ENCODE measurements at places on chromosomes 12 and 14.

DNA sequence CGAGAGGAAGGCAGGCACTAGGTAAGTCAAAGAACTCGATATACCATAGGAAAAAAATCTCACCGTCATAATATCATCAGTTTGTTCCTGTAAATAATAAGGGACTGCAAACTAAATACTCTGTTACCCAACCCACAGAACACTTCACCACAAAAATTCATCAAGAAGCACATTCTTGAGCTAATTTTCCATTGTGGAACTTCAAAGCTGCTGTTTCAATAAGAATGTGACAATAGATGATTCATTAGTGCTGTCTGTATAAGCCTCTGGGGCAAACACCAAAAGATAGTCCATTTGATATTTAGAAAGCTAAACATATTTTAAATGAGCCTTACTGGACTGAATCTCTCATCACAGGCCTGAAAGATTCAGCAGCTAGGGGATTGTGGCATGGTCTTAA, 219.4 kb downstream of the KSR2 start:
- H3K27ac ChIP-seq: no peak overlapping the region
- DNase-seq: no peak
- H3K36me3 ChIP-seq: no peaks in the 10 kb centered on the region
- H3K4me1 ChIP-seq: no peaks in the 10 kb centered on the region
- no peak overlapping the region for H3K4me3 ChIP-seq

GRCh38 chr14:89613260-89614008, 196.4 kb upstream of the FOXN3 start:
- 0 out of 2 replicates have a peak, but pooled peaks cover 4% of the 10 kb centered on the region for H3K4me1 ChIP-seq
- no peak for DNase-seq
- no peak overlapping the region for H3K4me3 ChIP-seq

- H3K27ac ChIP-seq: no peak overlapping the region
- H3K36me3 ChIP-seq: no peaks in the 10 kb centered on the region
- H3K4me3 ChIP-seq: no peak overlapping the region
Observed at GRCh38 chr14:90811641-90812040, 4.6 kb downstream of the TTC7B start.

GRCh38 chr14:61254808-61255526, 26.2 kb downstream of the TMEM30B start:
- H3K36me3 ChIP-seq: no peaks in the 10 kb centered on the region
- no peak overlapping the region for H3K4me3 ChIP-seq
- no peak for DNase-seq
- no peak overlapping the region for H3K27ac ChIP-seq
- no peaks in the 10 kb centered on the region for H3K27me3 ChIP-seq

GRCh38 chr14:36683083-36683724, 21.5 kb downstream of the PAX9 start:
- peaks cover 35% of the 10 kb centered on the region for H3K4me1 ChIP-seq
- no peak overlapping the region for H3K4me3 ChIP-seq
- H3K36me3 ChIP-seq: peaks cover 8% of the 10 kb centered on the region
- H3K27ac ChIP-seq: peak overlapping the region; percentile 43
- H3K27me3 ChIP-seq: no peaks in the 10 kb centered on the region

DNA sequence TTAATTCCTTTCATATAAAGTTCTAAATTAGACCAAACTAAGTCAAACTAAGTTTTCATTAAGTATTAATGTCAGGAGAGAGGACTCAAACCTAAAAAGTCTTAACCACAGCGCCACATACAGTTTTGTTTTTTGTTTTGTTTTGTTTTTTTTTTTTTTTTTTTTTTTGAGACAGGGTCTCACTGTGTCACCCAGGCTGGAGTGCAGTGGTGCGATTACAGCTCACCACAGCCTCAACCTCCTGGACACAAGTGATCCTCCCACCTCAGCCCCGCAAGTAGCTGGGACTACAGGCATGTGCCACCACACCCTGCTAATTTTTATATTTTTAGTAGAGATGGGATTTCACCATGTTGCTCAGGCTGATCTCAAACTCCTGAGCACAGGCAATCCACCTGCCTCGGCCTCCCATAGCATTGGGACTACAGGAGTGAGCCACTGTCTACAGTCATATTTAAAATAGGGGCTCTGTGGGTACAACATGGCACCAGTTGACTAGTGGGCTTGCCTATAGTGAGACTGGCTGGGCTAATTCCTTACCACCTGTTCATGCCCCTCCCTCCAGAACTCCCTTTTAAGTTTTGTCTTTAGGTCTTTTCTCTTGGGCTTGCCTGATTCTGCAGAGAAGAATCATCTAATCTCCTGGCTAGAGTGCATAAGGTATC, 110.2 kb downstream of the PPP2R5E start:
- DNase-seq: no peak
- peaks cover 29% of the 10 kb centered on the region for H3K4me1 ChIP-seq
- no peak overlapping the region for H3K27ac ChIP-seq

DNA sequence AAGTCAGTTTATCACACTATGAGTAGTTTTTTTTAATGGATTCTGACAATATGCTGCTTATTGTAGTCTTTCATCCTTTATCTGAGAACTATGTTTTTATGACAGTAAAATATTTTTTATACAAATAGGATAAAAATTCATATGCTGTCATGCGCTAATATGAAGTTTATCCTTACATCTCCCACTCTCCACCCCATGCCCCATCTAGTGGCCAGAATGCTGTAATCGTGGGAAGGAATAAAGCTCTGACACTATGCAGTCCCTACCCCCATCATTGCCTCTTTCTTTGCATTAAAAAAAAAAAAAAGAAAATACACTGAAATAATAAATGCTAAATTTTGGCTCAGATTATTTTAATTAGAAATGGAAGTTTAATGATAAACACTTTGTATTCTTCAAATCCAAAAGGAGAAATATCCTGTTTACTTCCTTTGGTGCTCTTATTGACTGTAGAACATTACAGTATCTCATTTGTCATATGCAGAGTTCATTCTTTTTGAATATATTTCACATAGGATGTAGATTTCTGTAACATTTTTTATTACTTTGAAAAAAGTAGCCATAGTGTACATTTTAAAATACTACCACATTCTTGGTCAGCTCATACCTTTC, 145.9 kb upstream of the SLCO1C1 start:
- H3K4me1 ChIP-seq: no peaks in the 10 kb centered on the region
- no peaks in the 10 kb centered on the region for H3K36me3 ChIP-seq
- H3K4me3 ChIP-seq: no peak overlapping the region
- peak; percentile 48 for DNase-seq
- H3K27ac ChIP-seq: no peak overlapping the region
- 0 out of 2 replicates have a peak, but pooled peaks cover 4% of the 10 kb centered on the region for H3K27me3 ChIP-seq

DNA sequence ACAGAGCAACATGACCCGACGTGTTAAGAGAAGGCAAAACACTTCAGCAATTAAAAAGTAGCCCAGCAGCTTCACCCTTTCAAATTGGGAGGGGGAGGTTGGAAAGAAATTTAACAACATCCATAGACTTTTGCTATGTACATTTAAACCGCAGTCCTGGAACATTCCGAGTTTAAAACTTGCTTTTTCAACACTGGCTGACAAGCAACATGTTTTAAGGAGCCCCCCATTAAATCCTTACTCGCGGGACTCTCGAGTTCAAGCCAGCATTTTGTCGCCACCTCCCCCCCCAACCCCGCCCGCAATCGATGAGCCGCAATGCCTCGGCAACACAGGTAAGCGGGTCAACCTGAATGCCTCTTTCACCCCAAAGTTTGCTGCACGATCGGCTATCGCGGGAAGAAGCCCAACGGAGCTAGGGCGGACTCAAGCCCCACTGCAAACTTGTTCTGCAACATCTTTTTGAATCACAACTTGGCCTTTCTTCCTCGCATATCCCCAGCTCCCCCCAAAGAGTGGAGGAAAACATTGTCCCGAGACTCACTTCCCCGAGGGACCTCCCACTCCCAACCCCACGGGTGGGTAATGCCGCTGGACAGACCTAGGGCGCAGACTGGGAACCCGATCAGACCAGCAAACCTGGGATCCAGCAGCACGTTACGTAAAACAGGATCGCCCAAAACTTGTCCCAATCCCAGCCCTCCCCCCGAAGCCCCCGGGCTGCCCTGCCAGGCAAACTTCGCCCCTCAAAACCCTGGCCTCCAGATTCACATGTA, 777 bp downstream of the ZFP36L1 start:
- H3K4me1 ChIP-seq: peaks cover 45% of the 10 kb centered on the region
- DNase-seq: peak; percentile 45
- H3K27ac ChIP-seq: peak overlapping the region; percentile 97
- H3K4me3 ChIP-seq: peak overlapping the region; percentile 90

DNA sequence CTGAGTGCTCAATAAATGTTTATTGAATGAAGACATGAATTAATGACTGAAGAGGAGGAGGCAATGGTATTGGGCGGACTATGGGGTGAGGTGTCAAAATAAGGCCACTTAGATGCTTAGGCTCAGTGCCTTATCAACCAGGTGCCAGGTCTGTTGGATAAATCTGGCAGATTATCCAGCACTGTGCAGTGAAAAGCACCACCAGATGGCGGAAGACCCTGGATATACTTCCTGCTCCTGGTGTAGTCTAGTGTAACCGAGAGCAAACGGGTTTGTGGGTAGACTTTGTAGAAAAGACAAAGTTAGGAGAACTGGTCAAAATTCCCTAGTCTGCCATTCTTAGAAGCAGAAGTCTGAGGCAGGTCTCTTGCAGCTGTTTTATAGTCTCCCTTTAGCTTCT, 306.3 kb downstream of the ATP23 start:
- H3K4me3 ChIP-seq: no peak overlapping the region
- no peaks in the 10 kb centered on the region for H3K36me3 ChIP-seq
- no peaks in the 10 kb centered on the region for H3K27me3 ChIP-seq
- H3K4me1 ChIP-seq: no peaks in the 10 kb centered on the region
- peak; percentile 41 for DNase-seq
- no peak overlapping the region for H3K27ac ChIP-seq

GRCh38 chr12:20561871-20562270, 133.3 kb upstream of the SLCO1C1 start:
- H3K4me1 ChIP-seq: no peaks in the 10 kb centered on the region
- no peaks in the 10 kb centered on the region for H3K27me3 ChIP-seq
- no peak for DNase-seq
- H3K36me3 ChIP-seq: no peaks in the 10 kb centered on the region
- no peak overlapping the region for H3K27ac ChIP-seq
- H3K4me3 ChIP-seq: no peak overlapping the region

DNA sequence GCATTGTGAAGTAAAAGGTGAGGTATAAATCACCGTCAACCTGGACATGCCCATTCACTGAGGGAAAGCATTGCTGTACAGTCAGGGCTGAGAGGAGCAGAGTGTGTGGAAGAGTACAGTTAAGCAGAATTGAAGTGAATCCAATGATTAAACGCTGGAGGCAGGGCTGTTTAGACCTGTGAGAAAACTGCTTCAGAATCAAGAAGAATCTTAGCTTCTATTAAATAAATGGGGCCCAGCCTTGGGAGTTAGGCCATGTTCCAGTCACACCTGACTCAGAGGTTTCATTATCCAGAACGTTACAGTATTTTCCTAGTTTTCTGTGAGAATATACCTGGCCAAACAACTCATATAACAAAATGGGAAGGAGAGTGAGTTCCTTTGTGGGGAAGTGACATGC, 86.9 kb downstream of the ATP23 start:
- peaks cover 10% of the 10 kb centered on the region for H3K4me1 ChIP-seq
- H3K4me3 ChIP-seq: no peak overlapping the region
- no peak overlapping the region for H3K27ac ChIP-seq

DNA sequence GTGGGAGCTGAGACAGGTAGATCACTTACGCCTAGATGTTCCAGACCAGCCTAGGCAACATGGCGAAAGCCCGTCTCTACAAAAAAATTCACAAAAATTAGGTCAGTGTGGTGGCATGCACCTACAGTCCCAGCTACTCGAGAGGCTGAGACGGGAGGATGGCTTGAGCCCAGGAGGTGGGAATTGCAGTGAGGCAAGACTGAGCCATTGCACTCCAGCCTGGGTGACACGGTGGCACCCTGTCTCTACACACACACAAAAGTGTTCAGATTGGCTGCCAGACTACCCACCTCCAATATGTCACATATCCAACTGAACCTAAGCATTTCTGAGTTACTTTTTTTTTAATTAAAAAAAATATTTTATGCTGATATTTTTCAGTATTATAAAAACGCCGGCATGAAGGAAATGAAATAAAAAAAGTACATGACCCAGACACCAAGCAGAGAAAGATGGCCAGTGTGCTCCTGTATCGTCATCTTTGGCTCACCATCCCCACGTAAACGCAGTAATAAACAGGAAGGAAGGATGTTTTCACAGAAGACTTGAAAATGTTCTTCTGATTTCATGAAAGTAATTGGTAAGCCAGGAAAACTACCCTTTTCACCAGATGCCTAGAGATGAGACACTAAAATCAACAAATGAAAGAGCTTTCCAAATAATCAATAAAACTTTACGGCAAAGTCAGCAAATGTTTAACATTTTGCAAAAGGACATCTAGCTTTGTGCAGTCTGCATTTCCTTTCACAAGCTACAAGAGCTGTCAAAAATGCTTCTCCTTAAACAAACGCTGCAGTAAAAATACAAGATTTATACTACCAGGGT, 26.4 kb downstream of the CDC42BPB start:
- peak overlapping the region; percentile 27 for H3K4me3 ChIP-seq
- peak; percentile 36 for DNase-seq
- H3K27me3 ChIP-seq: no peaks in the 10 kb centered on the region
- no peaks in the 10 kb centered on the region for H3K36me3 ChIP-seq
- H3K4me1 ChIP-seq: peaks cover 56% of the 10 kb centered on the region

DNA sequence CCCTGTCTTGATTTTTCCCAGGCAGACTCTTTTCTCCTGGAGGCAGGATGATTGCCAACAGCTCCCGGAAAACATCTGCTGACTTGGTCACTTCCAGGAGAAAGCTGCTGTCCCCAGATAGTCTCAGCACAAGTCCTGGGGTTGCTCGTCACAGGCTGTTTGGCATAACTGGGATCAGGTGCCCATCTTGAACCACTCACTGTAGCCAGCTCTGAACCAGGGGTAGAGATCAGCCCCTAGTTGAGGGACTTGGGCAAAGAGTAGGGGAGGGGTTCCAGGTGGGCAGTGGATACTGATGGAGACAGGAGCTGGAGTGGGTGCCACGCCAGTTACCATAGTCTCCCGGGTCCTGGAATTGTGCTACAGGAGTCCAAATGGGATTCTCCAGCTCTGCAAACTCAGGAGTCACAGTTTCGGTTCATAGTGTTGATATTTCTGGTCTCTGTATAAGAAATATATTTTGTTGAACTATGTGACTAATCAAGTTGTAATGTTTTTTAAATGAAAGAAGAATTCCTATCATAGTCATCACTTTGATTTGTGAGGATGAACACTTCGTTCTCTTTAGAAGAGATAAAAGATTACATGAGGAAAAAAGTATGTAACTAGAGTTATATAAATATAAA, 1154.5 kb downstream of the AACS start:
- no peak overlapping the region for H3K27ac ChIP-seq
- H3K4me1 ChIP-seq: no peaks in the 10 kb centered on the region
- no peak overlapping the region for H3K4me3 ChIP-seq

DNA sequence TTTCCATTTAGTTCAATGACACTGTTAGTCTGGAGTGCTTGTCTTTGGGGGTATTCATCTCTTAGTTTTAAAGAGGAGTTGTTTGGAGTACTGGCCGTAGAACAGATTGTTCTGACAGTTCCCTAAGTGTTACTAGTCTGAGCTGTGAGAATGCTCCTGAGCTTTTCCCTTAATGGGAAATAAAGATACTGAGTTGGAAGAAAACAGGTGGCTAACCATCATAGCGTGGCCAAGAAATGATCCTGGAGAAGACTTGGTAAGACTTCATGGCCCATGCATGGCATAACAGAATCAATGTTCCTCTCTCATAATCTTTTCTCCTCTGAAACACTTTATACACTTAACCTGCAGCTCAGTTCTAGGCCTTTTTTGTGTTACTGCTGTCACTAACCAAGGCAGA, 6.2 kb downstream of the CALM1 start:
- peaks cover 64% of the 10 kb centered on the region for H3K36me3 ChIP-seq
- no peak overlapping the region for H3K4me3 ChIP-seq
- H3K27me3 ChIP-seq: no peaks in the 10 kb centered on the region
- H3K27ac ChIP-seq: no peak overlapping the region
- H3K4me1 ChIP-seq: peaks cover 18% of the 10 kb centered on the region

- peaks cover 17% of the 10 kb centered on the region for H3K27me3 ChIP-seq
- no peaks in the 10 kb centered on the region for H3K4me1 ChIP-seq
- H3K4me3 ChIP-seq: no peak overlapping the region
- no peak for DNase-seq
- no peak overlapping the region for H3K27ac ChIP-seq
- H3K36me3 ChIP-seq: no peaks in the 10 kb centered on the region
Observed at GRCh38 chr12:126757326-126757725, 1509.6 kb upstream of the TMEM132C start.
